CD4-positive, alpha-beta T cell treated with Interleukin-10 for 1 hour (primary cell): ENCODE measurements at places on chromosomes 4 and X.

GRCh38 chrX:146241902-146242301 is 424.3 kb downstream of the SLITRK2 start:
- no peak for DNase-seq

- no peak for DNase-seq
Measured at GRCh38 chr4:181958446-181958845, 284.8 kb upstream of the TENM3 start.

GRCh38 chrX:140712413-140713173 is 3.0 kb downstream of the LINC00632 start:
- peak; percentile 58 for DNase-seq

DNA sequence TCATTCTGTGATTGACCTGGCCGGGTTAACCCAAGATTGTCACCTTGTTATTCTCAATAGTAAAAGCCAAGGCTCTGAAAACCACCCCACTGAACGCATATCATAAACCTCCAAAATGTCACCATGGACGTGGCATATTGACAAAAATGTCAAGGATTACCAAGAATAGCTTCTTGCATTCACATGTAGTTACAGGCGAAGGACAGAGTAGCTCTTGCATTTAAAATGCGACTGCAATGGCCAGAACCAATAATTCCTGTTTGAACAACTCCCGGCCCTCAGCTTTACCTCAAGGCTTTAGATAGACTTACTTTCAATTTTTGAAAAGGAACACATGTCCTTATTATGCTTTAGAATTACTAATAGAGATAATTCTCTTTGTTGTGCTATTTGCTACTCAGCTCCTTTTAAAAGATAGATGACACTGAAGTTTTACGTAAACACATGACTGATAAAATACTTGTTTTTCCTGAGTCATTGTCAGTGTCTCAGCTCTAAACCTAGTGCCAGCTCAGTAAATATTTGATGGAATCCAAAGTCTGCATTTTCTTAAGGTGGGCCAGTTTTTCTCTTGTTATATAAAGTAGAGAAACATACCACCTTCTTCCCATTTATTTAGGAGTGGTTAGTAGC is 66.3 kb downstream of the CLDN34 start:
- DNase-seq, result no peak

DNA sequence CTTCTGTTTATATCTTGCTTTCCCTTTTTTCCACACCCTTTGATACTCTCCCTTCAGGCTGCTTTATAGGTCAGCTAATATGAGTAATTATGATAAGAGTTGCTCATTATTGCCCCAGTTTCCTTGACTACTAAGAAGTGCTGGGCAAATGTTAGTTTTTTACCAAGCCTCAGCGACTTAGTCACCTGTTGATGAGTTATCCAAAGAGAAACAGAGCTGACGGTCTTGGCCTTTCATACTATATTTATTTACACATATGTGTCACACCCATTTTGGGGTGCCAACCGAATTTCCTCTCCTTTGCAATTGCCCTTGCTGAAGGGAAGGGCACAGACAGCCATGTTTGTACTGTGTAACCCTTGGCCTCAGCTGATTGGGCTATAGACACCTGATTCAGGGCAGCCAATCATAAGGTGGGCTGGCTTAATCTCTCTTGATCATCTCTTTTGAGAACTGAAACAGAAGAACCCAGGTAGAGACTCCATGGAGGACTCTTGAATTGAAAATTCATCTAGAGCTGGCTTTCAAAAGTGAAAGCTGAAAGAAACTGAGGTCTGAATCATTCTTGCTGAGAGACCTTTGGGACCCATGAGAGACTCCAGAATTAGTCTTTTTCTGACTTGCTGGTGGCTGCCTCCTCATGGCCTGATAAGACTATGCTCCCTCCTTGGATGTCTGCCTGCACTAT is 111.7 kb upstream of the RPS6KA3 start:
- peak; percentile 6 for DNase-seq

- no peak for DNase-seq
Measured at GRCh38 chrX:151505796-151506195, 57.7 kb upstream of the PASD1 start.

GRCh38 chr4:147778942-147779341 is 47.1 kb downstream of the ARHGAP10 start:
- no peak for DNase-seq

GRCh38 chr4:47829438-47829837 is 8.4 kb downstream of the CORIN start:
- DNase-seq, result no peak

- no peak for DNase-seq
Measured at GRCh38 chr4:105544520-105545286, 7.7 kb upstream of the ARHGEF38 start.

DNA sequence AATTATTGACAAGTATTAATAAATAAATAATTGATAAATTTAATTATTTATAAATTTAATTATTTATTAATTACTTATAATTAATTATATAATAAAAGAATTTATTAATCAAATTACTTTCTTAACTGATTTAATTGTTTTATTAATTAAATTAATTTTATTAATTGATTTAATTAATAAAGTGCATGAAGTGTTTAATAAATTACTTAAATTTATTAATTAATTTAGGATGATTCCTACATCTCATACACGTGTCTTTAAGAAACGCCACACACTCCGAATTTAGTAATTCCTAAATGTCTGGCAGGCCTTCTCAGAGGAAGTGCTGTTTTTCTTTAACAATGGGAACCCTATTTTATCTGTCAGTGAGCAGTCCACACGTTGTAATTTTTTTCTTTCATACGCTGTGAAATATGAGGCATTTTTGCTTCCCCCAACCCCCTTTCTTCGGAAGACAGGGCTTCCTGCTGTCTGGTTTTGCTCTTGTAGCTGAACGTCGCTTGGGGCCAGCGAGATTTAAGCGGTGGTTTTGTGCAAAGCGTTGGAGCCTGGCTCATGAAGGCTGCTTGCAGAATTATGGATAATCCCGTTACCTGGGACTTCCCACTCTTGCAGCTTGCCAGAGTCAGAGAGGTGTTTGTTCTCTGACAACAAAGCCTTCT is 46.8 kb downstream of the CRLF2 start:
- DNase-seq, result no peak

GRCh38 chr4:55866290-55866907 is 13.0 kb downstream of the EXOC1 start:
- DNase-seq, result peak; percentile 31

DNA sequence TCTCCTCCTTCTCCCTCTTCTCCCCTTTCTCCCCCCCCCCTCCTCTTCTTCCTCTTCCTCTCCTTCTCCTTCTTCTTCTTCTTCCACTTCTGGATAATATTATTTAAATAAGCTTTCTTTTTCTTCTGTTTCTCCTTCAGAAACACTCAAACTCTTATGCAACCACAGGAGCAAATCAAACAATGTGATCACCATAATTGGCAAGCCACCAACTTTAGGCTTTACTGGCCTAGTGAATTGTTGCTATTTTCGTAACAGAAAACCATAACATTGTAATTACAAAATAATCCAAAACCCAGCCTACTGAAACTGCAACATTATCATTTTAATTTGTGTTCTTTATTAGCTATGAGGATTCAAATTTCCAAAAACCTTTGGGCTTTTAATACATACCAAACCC is 14.3 kb downstream of the DCAF8L1 start:
- DNase-seq, result no peak

DNA sequence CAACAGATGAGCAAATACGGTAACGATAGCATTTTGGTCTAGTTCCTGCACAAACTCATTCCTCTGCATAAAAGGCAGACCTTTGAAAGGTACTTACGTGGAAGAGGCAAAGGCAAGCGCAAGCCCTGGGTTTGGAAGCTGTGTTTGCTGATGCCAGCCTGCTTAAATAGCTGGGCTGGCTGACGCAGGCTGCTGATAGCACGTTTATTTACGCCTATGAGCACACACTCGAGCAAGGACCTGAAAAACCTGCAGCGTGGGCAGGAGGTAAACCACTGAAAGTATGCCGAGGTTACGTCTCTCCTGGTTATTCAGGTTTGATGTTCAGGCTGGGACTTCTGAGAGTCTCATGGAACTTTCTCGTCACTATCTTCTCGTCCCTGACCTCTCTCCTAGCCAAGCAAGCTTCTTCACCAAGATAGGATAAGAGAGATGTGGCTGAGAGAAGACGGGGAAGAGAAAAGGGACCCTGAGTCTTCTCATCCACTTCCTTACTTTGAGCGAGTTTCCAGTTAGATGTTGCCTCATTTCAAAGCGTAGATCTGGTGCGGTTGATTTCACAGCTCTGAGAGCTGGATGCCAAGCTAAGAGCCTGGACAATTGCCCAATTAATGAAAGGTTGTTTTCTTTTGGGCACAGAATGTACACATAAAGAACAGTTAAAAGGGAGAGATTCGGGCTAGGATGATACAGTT is at the start of gene HOPX:
Gene HOPX, minus strand, starts transcription at position 139 of the 695 bp plus-strand sequence. CDS start 23,480 bp downstream, outside the sequence.
- DNase-seq, result peak; percentile 6

- DNase-seq, result no peak
Measured at GRCh38 chr4:176400816-176401461, 81.2 kb downstream of the SPCS3 start.

GRCh38 chr4:182133033-182133432 is 110.2 kb upstream of the TENM3 start:
- DNase-seq, result no peak

DNA sequence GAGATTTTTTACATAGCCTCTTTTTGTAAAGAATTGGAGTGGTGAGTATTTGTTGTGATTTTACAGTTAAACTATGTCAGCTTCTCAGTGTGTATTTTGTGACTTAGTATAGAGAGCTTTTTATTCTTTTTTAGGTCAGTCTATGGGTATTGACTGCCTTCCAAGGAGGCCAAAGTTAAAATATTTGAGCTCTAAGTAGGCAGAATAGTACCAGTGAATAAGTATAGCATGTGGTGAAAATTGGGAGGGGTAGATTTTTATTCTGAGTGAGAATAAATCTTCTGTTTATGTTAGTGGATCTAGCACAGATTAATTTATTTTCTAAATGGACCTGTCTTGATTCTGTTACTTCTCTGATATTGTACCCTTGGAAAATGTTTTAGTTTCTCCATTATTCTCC is 37.5 kb downstream of the HERC3 start:
- no peak for DNase-seq

DNA sequence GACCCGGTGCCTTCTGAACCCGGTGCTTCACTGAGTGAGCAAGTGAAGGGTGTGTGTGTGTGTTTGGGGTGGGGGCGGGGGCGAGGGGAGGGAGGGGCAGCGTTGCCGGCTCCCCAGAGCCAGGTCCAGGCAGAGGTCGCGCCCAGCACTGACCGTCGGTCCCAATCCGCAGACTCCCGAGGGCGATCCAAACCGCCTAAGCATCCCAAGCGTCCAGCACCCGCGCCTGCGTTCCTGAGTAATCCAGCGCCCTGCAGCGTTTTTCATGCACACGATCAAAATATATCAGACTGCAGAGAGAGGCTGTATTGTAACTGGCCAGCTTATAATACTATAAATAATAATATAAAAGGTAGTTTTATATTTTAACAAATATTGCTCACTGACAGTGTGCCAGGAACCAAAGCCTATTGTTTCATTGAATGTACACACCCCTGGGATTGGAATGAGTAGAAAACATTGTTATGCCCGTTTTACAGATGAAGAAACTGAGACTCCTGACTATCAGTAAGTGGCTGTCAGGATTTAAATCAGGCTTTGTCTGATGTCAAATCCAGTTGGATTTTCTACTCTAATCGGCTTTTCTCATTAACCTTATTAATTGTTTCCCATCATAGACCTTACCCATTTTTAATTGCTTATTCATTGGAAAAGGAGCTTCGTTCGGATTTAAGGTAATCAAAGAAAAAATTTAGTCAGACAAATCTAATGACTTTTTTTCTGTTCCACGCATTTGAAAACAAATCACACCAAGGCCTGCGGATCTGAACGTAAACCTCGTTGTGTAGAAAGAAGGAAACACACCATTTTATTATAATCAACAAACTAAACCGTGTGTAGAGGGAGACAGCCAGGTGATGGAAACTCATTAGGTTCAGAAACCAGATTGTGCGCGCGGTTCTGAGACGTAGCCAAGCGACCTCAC is 4.0 kb upstream of the NKX3-2 start:
- no peak for DNase-seq

DNA sequence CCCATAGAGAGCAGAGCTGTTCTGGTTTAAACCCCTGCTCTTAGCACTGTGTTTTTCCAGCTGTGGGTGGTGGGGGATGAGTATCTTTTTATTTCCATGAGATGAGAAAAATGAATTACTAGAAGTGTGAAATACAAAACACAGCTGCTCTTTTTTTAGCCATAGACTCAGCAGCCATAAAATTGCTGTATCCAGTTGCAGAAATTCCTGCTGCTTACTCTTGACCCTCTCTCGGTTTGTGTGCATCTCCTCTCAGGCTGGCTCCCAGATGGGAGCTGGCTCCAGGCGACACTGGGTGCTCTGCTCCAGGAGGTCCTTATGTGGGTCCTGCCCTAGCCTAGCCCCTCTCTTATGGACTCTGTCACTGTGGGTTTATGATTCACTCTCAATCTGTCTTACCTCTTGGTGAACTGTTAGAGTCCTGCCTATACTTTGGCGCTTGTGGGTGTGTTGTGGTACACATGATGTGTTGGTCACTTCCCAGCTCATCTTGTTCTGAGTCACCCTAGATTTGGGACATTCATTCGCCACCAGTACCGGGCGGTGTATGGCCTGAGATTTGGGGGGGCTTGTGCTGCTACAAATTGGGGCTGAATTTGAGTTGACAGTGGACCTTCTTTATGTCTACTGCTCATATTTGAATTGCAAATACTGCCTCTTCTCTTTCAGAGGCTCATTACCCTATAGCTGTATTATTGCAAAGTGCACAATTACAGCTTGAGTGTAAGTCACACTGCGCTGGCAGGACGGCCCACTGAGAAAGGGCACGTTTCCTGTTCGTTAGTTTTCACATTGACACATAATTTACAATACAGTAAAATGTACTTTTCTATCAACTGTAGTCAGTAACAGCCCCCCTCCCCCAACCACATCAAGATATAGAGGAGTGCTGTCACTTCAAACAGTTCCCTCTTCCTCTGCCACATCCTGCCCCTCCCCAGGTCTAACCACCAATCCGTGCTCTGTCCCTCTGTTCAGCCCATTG is 46.9 kb upstream of the MSANTD1 start:
- peak; percentile 83 for DNase-seq

DNA sequence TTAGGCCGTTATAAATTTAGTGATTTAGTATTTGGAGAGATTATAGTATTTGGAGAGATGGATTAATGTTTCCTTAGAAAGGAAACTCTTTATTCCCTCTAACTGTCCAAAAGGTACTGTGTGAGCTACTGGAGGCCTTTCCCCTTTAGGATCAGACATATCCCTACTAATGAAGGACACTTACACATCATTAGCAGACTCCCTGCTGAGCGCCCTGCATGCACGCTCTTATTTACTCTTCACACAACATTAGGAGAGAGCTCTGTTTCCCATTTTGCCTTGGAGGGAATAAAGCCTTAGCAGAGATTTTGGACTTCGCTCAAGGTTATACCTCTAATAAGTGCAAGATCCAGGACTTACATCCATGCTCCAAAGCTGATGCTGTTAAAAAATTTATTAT is 17.8 kb upstream of the STOX2 start:
- DNase-seq, result no peak

- DNase-seq, result no peak
Measured at GRCh38 chr4:110071466-110071865, 126.9 kb downstream of the ELOVL6 start.

DNA sequence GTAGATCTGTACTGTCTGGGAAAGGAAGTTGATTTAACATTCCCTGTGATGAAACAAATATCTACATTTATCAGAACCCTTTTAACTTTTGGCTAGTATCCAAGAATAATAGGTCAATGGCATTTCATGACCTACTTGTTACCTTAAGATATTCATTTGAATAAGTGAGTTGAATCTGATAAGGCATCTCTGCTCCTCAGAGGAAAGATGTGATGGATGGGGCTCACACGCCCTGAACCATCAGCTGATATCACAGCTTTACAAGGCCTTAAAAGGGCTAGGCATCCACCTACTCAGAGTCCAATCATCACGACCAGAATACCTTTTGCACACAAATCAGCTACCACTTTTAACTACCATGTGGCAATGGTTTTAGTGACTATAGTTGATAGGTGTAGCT is 90.2 kb upstream of the PDLIM3 start:
- DNase-seq, result no peak
